ENCODE measurements at places on chromosomes 2 and 18. TPM values are rescaled to one million over a fixed set of nuclear protein-coding genes. Genes with fewer than 3 reads are reported as not detected.

Gene FABP1
- not detected for total RNA-seq

Gene OSBPL6
- total RNA-seq: 2.1 TPM

Gene C1GALT1C1L
- total RNA-seq: 0.51 TPM

Gene RAD51AP2
- total RNA-seq: under 0.01 TPM

Gene UBE2E3
- 57.5 TPM for total RNA-seq

Gene TFCP2L1
- total RNA-seq: not detected

Gene SLC23A3
- 1.8 TPM for total RNA-seq

Gene HOXD4
- total RNA-seq: not detected

DNA sequence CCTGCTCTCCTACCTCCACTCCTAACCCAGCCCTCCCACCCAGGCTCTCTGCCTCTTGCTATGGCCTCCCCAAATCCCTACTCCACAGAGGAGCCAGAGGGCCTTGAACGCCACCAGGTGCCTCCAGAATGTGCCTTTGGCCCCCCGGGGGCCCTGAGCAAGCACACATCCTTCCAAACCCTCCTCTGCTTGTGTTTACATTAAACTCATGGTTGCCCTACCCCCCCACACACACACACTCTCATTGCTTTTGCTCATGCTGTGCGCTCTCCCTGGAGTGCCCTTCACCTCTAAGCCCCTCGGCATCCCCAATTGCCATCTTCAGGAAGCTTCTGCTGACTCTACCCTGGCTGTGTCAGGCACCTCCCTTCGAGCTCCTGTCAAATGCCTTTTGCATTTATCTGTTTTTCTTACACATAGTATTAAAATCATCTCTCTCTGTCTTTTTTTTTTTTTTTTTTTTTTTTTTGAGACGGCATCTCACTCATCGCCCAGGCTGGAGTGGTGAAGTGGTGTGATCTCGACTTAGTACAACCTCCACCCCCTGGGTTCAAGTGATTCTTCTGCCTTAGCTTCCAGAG is 16.3 kb upstream of the TET3 start:
- no peaks in the 10 kb centered on the region for H3K27me3 ChIP-seq
- no peaks in the 10 kb centered on the region for H3K36me3 ChIP-seq
- no peak overlapping the region for H3K4me3 ChIP-seq
- no peak overlapping the region for H3K27ac ChIP-seq

DNA sequence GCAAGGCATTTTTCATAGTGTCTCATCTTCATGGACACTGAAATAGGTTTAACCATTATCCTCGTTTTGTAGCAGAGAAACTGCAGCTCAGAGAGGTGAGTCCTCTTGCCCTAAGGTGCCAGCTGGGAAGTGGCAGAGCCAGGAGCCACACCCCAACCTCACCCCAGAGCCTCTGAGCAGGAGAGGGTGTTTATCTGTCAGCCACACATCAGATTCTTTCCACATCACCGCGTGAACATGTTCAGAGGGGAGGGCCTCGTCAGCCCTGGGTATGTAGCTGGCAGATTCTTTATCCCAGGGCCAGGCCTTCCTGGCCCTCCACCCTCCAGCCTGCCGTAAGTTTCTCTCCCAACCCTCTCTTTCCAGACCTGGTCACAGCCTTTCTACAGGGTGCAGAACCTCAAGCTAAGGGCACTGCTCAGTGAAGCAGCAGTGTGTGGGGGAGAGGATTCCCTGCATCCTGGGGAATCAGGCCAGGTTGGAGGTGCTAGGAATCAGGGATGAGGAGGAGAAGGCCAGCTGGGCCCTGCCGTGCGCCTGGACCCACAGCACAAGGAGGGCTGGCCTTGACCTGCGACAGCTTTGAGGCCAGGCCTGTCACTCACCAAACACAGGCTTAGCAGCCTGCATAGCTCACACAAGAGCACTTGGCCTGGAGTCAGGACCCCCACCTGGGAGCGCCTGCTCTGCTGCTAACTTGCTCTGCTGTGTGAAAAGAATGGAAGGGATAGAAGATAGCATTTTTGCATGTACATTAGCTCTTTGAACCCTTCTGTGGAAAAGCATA is 111.3 kb upstream of the MCFD2 start:
- DNase-seq: no peak
- no peaks in the 10 kb centered on the region for H3K27me3 ChIP-seq
- H3K4me1 ChIP-seq: peaks cover 10% of the 10 kb centered on the region
- H3K27ac ChIP-seq: no peak overlapping the region

DNA sequence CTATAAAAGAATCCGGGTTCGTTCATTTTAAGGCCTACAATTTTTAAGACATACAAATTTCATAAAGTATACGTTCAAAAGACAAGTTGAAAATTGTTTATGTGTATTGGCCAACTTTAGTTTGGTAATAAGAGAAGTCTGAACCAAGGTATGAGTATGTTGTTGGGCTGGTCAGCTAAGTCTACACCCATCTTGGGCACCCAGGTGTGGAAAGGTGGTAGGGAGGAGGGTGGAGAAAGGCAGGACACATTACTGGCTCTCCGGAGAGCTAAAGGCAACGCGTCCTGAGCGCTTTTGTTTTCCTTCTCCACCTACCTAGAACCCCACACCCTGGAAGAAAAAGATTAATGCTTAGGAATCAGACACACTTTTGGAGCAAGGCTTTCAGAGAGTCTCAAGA is 899 bp upstream of the PELI1 start:
- no peaks in the 10 kb centered on the region for H3K27me3 ChIP-seq
- no peak for DNase-seq
- no peak overlapping the region for H3K4me3 ChIP-seq
- no peak overlapping the region for H3K27ac ChIP-seq
- peaks cover 2% of the 10 kb centered on the region for H3K4me1 ChIP-seq
- no peaks in the 10 kb centered on the region for H3K36me3 ChIP-seq

GRCh38 chr18:41390309-41390708 is 564.7 kb upstream of the PIK3C3 start:
- H3K4me1 ChIP-seq: no peaks in the 10 kb centered on the region
- H3K27me3 ChIP-seq: no peaks in the 10 kb centered on the region
- H3K27ac ChIP-seq: no peak overlapping the region
- H3K4me3 ChIP-seq: no peak overlapping the region
- no peaks in the 10 kb centered on the region for H3K36me3 ChIP-seq

GRCh38 chr2:126876631-126877030 is 22.1 kb upstream of the TEX51 start:
- DNase-seq: no peak
- H3K27ac ChIP-seq: no peak overlapping the region
- no peaks in the 10 kb centered on the region for H3K36me3 ChIP-seq
- no peaks in the 10 kb centered on the region for H3K27me3 ChIP-seq
- no peaks in the 10 kb centered on the region for H3K4me1 ChIP-seq
- H3K4me3 ChIP-seq: no peak overlapping the region

DNA sequence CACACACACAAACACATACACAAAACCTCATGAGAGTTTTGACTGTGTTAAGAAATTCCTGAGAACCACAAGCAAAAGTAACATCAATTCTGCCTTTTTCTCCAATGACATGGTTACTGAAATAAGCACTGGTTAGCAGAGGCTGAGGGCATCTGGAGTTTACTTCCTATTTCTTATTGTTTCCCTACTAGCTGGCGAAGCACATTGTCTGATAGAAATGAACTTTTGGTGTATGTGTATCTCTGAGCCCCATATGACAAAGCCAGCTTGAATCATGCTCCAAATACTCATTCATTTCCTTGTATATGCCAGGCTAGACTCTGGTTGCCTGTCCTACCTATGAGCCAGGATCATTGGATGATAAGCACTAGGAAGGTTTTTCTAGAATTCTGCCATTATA is 203.1 kb downstream of the NCKAP5 start:
- DNase-seq: no peak
- H3K36me3 ChIP-seq: no peaks in the 10 kb centered on the region
- H3K27ac ChIP-seq: no peak overlapping the region
- peaks cover 5% of the 10 kb centered on the region for H3K4me1 ChIP-seq

DNA sequence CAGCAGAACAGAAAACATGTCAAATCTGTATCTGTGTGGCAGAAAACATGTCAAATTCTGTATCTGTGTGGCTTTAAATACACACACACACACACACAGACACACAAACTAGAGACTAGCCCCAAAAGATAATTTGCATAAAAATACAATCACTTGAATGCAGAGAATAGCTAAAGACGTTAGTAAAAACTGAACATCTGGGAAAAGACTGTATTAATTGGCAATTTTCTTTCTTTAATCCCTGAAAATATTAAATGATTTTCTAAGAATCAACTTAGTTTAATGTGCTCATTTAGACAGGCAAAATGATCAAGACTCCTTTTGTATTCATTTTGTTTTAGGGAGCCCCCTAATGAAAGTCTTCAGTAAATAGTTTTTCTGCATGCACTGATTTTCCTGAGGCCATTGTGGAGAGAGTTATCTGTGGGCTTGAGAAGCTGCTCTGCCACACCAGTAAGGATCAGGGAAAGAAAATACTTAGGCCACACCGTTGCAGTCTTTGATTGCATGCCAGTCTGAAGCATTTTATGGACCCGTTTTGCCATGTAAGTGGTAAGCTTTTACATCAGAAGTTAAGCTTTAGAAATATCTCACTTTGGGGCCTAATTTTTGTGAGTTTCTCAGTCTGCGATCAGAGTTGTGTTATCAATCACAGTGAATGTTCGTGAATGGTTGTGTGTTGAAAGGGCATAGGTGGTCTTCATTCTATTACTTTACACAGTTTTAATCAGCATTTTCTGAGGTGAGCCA is 2.2 kb downstream of the SPATS2L start:
- H3K4me3 ChIP-seq: peak overlapping the region; percentile 48
- H3K4me1 ChIP-seq: peaks cover 16% of the 10 kb centered on the region
- DNase-seq: peak; percentile 76
- H3K27me3 ChIP-seq: no peaks in the 10 kb centered on the region
- H3K36me3 ChIP-seq: no peaks in the 10 kb centered on the region
- H3K27ac ChIP-seq: peak overlapping the region; percentile 40

GRCh38 chr18:54220406-54220805 is 4.1 kb downstream of the MBD2 start:
- no peak overlapping the region for H3K27ac ChIP-seq
- H3K4me1 ChIP-seq: no peaks in the 10 kb centered on the region
- H3K36me3 ChIP-seq: no peaks in the 10 kb centered on the region
- H3K4me3 ChIP-seq: no peak overlapping the region
- H3K27me3 ChIP-seq: no peaks in the 10 kb centered on the region
- DNase-seq: no peak

DNA sequence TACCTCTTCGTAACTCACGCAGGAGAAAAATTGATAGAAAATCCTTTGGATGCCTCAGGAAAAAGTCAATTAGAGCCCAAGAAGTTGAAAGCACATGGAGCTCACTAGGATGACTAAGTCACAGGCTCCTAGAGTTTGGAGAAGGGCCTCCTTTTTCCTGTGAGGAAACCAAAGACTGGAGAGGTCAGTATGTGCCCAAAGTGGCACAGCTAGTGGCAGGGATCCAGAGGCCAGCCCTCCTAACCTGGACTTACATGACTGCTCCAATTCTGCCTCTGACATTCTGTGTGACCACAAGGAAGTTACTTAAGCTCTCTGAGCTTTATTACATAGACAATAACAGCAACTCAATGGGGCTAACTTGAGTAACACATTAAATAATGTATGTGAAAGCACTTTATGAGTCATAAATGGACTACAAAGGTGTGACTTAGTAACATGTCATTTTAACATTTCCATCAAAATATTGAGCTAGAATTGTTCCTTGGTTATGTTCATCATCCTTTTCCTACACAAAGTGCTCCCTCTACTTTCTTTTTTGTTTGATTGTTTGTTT is 91.6 kb downstream of the DHRS9 start:
- H3K36me3 ChIP-seq: no peaks in the 10 kb centered on the region
- DNase-seq: no peak
- no peak overlapping the region for H3K27ac ChIP-seq
- H3K27me3 ChIP-seq: no peaks in the 10 kb centered on the region
- no peaks in the 10 kb centered on the region for H3K4me1 ChIP-seq
- no peak overlapping the region for H3K4me3 ChIP-seq

GRCh38 chr2:25044990-25045389 is 3.1 kb downstream of the EFR3B start:
- peaks cover 14% of the 10 kb centered on the region for H3K4me1 ChIP-seq
- H3K36me3 ChIP-seq: no peaks in the 10 kb centered on the region
- H3K27me3 ChIP-seq: peaks cover 8% of the 10 kb centered on the region
- DNase-seq: no peak

- no peak overlapping the region for H3K4me3 ChIP-seq
- H3K36me3 ChIP-seq: no peaks in the 10 kb centered on the region
- H3K27ac ChIP-seq: no peak overlapping the region
Measured at GRCh38 chr18:58531236-58531635, 97.7 kb downstream of the ALPK2 start.

DNA sequence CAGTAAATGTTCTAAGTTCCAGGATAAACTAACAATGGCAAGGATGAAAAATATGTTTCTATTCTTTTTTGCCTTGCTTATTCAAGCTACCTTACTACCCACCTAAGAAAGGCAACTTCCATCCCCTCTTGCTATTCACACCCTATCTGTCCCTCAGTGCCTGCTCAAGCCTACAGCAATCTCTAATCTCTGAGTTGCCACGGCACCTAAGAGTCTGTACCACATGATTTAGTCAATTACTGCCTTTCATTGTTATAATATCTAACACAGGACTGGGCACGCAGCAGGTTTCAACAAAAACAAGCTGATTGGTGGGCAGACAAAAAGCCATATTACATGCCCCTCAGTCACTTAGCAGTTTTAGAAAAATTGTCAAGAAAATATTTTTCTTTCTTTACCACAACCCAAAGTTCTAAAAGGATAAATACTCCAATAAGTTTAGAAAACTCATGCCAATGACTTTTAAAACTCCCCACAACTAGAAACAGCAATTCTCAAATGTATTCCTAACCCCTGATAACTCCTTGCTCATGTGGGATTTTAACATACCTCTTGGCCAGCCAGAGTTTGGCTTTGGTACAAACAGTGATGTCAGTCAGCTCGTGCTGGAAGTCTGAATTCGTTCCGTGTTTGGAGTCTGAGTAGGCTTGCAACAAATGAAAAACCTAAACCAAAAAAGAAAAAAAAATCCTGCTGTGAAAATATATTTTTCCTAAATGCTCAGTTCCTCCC is 117.3 kb upstream of the ZFP36L2 start:
- no peak overlapping the region for H3K27ac ChIP-seq
- H3K27me3 ChIP-seq: no peaks in the 10 kb centered on the region
- no peaks in the 10 kb centered on the region for H3K36me3 ChIP-seq
- H3K4me1 ChIP-seq: peaks cover 29% of the 10 kb centered on the region

GRCh38 chr2:230472621-230473018 is 56.6 kb downstream of the SP100 start:
- peaks cover 3% of the 10 kb centered on the region for H3K36me3 ChIP-seq
- DNase-seq: peak; percentile 75
- no peaks in the 10 kb centered on the region for H3K27me3 ChIP-seq
- H3K4me1 ChIP-seq: no peaks in the 10 kb centered on the region
- no peak overlapping the region for H3K4me3 ChIP-seq
- H3K27ac ChIP-seq: no peak overlapping the region

DNA sequence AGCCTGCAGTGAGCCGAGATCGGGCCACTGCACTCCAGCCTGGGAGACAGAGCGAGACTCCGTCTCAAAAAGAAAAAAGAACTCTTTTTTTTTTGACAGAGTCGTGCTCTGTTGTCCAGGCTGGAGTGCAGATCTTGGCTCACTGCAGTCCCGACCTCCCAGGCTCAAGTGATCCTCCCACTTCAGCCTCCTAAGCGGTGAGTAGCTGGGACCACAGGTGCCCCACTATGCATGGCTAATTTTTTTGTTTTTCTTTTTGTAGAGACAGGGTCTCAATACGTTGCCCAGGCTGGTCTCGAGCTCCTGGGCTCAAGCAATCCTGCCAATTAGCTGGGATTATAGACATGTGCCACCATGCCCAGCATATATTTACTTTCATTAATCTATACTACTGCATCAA is 12.5 kb upstream of the INO80D start:
- no peak overlapping the region for H3K27ac ChIP-seq
- H3K4me1 ChIP-seq: no peaks in the 10 kb centered on the region
- no peaks in the 10 kb centered on the region for H3K27me3 ChIP-seq
- H3K4me3 ChIP-seq: no peak overlapping the region
- DNase-seq: no peak

GRCh38 chr2:4412637-4413187 is 709.3 kb downstream of the DCDC2C start:
- no peaks in the 10 kb centered on the region for H3K36me3 ChIP-seq
- no peak overlapping the region for H3K27ac ChIP-seq
- no peak for DNase-seq
- H3K27me3 ChIP-seq: no peaks in the 10 kb centered on the region
- H3K4me3 ChIP-seq: no peak overlapping the region
- no peaks in the 10 kb centered on the region for H3K4me1 ChIP-seq

Measured in fibroblast of lung (primary cell).